ENCODE measurements at places on chromosomes 7 and 10.

DNA sequence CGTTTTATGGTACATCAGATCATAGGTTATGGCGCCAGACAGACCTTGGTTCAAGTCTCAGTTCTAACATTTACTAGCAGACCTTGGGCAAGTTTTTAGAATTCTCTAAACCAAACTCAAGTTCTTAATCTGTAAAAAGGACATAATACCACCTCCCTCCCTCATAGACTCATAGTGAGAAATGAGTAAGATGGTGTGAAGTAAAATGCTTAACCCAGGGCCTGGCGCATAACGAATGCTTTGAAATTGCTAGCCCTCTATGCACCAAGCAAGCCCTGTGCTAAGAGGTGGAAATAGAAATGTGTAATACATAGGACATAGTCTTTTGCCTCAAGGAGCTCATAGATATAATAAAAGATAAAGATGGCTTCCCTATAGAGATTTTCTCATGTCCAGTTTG, 17.7 kb upstream of the SLC35B4 start:
- no peak for DNase-seq

DNA sequence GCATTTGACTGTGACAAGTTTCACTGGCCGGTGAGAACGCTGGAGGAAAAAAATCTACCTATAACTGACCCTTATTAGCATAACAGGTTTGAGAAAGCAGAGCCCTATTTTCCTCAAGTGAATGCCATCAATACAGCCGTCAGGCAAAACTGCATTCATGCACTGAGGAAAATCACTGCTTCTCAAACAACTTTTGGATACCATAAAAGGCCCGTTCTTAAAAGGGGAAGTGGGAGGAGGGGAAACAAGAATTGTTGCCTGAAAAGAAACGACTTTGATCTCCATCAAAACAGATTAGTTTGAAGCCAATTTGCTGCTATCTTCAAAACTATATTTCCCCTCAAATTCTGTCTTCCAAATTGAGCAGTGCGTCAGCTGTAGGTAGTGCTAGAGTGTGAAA, 670.6 kb downstream of the PCDH15 start:
- no peak for DNase-seq

GRCh38 chr10:97708976-97709946, 4.3 kb upstream of the MARVELD1 start:
- peak; percentile 16 for DNase-seq

DNA sequence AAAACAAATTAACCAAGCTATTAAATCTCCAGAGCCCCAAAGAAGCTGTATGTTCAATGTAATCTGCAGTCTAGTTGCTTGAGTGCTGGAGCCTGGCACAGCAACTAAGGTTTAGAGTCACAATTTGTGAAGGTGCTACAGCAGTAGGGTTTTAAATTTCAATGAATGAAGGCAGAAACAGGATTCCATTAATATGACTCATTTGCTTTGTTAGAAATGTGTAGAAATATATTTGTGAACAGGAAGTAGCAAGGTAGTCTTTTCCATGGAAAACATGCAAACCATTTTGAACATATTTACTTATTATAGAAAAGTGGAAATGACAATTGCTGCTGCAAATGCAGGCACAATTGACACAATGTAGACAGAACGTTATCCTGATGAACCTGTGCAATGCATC, 149.0 kb upstream of the STEAP4 start:
- DNase-seq: no peak

GRCh38 chr10:108735380-108735779, 1187.9 kb downstream of the XPNPEP1 start:
- DNase-seq: no peak

DNA sequence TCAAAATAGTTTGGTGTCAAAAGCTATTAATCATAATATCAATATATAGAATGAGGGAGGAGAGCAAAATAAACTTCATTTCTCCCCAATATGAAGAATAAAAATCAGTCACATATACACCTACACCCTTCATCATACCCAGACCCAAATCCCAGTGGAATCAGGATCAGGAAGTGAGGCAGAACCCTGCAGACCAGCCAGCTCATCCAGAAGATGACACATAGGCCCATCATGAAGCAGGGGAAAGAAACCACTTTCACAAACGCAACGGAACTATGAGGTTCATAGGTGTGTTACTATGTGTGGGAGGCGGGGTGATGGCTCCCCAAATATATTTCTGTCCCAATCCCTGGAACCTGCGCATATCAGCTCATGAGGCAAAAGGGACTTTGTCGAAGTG, 89.0 kb downstream of the RSU1 start:
- DNase-seq: no peak

GRCh38 chr10:14499601-14499904, 168.8 kb upstream of the FRMD4A start:
- DNase-seq: no peak

DNA sequence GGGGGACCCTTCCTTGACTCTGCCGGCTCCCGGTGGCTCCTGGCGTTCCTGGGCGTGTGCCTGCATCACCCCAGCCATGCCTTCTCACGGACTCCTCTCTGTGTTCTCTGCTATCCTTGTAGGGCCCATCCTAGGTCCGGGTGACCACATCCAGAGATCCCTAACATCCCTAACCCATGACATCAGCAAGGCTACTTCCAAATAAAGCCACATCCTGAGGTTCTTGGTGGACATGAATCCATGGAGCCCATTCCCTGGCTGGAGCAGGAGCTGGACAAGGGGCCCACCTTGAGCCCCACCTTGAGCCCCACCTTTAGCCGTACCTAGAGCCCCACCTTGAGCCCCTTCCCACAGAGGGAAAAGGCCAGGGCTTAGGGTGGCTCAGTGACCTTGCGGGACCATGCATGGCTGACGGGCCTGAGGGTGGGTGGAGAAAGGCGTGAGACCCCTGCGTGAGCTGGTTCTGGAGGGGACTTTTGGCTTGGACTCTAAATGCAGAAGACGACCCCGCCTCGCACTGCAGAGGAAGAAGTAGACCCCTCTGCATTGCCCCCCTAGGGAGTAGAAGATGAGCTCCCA, 58.5 kb upstream of the INPP5A start:
- DNase-seq: no peak

DNA sequence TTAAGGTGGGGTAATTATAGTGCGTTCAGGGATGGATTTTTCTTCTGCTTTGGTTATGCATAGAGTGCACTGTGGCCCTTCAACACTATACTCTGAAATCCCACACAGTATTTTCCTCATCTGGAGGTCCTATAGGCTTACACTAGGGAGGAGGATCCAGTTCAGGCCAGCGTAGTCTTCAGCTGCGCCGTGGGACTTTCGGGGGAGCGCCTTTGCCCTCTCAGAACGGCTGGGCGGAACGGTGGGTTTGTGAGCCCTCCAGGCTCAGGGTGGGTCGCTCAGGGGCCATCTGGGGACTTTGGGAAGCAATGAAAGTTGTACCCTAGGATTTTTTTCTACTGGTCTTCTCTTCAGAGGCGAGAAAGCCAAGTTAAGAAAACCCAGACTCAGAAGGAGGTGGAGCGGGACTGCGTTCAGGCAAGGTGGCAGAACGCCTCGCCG, 652 bp upstream of the VPS26A start:
- DNase-seq: no peak

GRCh38 chr7:73899731-73900142, 38.8 kb downstream of the TMEM270 start:
- no peak for DNase-seq

DNA sequence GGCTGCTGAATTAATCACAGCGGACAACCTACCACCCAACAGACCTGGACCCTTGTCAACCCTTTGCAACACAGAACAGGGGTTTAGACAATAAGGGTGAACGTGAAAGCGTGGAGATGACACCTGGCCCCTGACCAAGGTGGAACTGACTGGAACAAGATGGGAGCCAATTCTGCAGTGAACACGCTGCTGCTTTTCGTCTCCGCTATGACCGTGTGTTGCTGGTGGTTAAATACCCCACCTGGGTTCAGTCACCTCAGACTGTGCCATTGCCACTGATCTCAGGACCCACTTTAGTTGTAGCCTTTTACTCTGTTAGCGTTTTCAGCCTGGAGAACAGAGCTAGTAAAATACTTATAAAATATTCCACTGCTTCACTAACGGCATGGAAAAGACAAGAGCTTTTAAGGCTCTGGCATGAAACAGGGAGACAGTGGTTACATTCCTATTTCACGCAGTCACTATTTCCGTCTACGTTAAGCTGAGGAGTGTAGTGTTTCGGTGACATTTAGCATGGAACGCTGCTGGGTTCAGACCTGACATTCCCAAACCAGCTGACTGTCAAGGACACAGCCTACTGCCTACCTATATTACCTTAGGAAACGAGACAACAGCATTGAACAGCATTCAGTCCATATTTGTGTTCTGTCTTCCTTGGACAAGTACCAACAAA, 119.5 kb upstream of the PRSS1 start:
- no peak for DNase-seq

GRCh38 chr7:75988568-75989499, 5.6 kb downstream of the TMEM120A start:
- DNase-seq: peak; percentile 31

- DNase-seq: no peak
These were observed 123.6 kb downstream of the EXOC4 start for GRCh38 chr7:133376514-133376913.

All from stimulated activated naive CD4-positive, alpha-beta T cell (primary cell).